Lung (tissue), 17 donors: ENCODE measurements at places on chromosomes 5 and 9.
A peak's percentile ranks its signal among the peaks of the same experiment; 100 is the strongest.

GRCh38 chr5:14773588-14773987, 98.0 kb downstream of the ANKH start:
- DNase-seq, result no peak

DNA sequence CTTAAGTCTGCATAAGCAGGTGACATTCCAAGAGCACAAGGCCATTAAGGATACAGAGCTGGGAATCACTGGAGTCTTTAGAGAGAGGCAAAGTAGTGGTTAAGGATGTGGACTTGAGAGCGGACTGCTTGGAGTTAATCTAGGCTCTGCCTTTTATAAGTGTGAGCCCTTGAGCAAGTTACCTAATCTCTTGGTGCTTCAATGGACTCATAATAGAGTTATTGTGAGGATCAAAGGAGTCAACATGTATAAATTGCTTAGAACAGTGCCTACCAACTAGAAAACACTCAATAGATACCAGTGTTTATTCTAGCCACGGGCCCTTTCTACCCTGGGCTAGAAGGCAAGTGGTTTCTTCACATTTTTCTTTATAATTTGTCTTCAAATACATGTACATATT, 819.4 kb downstream of the NR2F1-AS1 start:
- peak; percentile 13 for DNase-seq

GRCh38 chr5:62900976-62901375, 322.4 kb downstream of the LRRC70 start:
- no peak for DNase-seq

GRCh38 chr9:27460226-27461023, 63.7 kb upstream of the IFNK start:
- peak; percentile 83 for DNase-seq

DNA sequence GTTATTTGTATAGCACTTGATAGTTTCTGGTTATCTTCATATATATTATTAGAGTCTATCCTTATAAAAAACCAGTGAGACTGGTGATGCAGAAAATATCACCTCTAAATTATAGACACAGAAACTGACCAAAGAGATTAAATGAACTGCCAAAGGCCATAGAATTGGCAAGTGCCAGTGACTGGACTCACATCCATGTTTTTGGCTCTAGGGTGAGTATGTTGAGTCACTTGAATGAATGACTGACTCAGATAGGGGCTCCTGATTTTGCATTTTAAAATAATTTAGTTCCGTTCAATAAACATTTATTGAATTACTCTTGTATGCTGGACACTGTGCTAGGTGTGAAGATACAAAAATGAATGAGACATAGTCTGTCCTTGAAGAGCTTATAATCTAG, 70.7 kb downstream of the NR2F1 start:
- no peak for DNase-seq

DNA sequence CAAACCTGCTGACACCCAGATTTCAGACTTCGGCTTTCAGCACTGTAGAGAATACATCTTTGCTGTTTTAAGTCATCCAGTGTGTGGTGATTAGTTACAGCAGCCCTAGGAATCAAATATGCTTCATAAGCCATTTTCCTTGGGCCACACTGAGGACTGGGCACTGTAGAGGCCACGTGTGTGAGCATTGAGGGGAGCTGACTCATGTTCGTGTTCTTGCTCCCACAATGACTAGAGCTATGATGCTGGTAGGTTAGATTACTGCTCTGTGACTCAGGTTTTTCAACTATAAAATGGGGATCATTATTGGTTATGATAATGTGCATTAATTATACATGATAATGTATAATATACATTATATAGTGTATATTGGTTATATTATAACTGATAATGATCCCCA, 96.5 kb upstream of the PALM2AKAP2 start:
- no peak for DNase-seq

GRCh38 chr5:160260881-160261815, 31.8 kb downstream of the FABP6 start:
- peak; percentile 29 for DNase-seq

GRCh38 chr9:78620764-78621163, 323.8 kb downstream of the PSAT1 start:
- DNase-seq, result no peak

DNA sequence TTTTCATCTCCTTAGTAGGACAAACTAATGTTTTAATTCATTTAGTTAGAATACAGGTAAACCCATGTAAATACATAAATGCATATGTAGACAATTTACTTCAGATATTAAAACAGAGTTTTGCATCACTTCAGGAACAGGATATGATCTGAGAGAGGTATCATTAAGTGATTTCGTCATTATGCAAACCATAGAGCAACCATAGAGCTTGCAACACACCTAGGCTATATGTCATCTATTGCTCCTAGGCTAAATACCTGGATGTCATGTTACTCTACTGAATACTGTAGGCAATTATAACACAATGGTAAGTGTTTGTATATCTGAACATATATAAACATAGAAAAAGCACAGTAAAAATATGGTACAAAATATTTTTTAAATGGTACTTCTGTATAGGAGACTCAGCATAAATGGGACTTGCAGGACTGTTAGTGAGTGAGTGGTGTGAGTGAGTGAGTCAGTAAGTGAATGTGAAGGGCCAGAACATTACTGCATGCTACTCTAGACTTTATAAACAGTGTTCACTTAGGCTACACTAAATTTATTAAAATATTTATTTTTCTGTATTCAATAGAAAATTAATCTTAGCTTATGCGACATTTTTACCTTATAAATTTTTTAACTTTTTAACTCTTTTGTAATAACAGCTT, 1377.5 kb upstream of the CDH9 start:
- no peak for DNase-seq

GRCh38 chr9:109488791-109489492, 9.2 kb downstream of the PTPN3 start:
- DNase-seq, result no peak

DNA sequence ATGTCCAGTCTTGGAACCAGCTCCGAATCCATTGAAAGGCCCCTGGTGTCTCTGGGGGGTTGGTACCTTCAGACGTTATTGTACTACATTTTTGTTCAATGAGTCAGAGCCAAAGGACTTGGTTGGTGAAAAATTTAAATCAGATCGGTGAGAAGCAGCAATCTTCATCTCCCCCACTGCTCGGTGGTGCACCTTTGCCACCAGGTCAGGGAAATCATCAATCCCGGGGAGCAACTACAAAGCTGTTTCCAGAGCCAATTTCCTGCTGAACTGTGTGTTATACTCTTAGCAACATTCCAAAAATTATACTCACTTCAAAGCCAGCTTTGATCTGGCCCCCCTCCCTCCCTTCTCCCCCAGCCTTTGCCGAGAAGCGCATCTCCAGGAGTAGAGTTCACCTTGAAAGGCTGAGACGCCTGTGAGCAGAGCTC, 375.2 kb upstream of the WWC1 start:
- DNase-seq, result no peak

DNA sequence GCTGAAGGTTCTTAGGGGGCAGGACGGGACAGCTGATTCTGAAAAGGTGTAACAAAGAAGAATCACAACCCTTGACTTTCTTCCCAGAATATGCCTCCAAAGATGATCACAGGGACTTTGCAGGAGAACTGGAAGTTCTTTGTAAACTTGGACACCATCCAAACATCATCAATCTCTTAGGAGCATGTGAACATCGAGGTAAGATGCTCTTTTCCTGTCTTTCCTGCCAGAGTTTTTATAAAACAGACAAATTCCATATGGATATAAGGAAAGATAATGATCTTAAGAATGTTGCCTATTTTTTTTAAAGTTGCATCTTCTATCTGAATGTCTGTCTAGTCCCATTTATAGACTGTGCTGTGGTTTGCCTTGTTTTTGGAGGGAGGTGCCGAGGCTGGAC, 87.9 kb downstream of the EQTN start:
- no peak for DNase-seq

DNA sequence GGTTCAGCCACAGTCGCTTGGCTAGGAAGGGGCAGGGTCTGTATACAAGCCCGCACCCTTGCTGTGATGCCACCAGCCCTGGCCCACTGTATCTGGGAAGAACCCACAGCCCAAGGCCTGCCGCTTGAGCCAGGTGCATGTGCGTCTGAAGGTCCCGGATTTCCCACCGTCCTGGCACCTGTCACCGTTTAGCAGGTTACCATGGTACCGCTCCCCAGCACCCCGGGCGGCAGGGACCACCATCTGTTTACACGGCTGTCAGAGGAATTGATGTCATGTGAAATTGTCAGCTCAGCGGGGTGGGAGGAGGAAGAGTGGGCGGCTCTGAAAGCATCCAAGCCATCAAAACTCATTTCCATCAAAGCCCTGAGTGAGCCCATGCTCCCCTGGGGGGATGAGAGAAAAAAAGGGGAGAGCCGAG, 92.7 kb downstream of the HRH2 start:
- no peak for DNase-seq

- DNase-seq, result no peak
These were observed 99.6 kb downstream of the LURAP1L start for GRCh38 chr9:12874395-12874794.

DNA sequence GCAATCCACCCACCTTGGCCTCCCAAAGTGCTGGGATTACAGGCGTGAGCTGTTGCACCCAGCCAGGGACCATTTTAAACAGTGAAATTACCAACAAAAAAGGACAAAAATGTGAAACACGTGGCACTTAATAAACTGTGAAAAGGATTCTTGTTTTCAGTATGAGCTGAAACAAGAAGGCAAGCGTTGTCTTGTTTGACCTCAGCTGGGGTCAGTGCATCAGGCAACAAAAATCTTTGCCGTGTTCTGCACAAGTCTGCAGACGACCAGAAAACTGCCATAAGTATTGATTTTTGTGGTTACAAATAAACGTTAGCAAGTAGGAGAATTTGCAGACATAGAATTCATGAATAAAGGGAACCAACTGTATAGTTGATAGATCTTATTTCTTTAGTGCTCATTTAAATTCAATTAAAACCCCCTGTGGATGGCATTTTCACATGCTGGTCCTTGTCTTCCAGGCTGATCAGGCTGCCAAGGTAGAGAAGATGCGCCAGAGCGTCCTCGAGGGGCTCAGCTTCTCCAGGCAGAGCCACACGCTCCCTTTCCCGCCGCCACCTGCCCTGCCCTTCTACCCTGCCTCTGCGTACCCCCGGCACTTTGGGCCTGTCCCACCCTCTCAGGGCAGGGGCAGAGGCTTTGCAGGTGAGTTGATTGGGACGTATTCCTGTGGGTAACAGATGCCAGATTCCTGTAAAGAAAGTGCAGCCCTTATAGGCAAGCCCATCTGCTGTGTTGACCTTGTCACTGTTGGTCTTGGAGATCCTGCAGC, 18.8 kb upstream of the PHF2 start:
- no peak for DNase-seq

- peak; percentile 3 for DNase-seq
These were observed 9.1 kb downstream of the CARNMT1 start for GRCh38 chr9:75019022-75019421.

DNA sequence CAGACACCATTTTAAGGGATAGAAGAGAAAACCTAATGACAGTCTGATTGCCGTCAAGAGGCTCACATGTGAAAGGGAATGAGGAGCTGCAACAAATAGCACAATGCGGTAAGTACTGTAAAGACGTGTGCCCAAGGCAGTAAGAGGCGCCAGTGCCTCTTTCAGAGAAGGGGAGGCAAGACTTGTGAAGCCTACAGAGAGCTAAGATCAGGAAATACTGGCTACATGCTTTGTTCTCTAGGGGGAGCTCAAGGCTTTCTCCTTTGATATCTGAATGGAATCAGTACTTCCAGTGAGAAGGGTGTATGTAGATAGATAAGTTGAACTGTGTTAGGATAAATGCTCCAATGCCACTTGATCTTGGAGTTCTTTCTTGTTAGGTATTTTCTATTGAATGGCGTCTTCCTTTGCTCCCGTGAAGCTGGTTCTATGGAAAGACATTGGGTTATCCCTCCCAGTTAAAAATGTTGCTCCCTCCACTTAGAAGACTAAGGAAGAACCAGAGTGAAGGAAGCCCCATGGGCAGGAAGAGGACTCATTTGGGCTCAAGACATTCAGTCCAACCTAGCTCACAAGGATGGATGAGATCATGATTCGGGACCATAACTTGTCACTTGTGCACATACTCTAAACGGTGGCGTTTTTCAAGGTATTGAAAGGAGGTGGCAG, 23.5 kb upstream of the ALDOB start:
- peak; percentile 81 for DNase-seq

DNA sequence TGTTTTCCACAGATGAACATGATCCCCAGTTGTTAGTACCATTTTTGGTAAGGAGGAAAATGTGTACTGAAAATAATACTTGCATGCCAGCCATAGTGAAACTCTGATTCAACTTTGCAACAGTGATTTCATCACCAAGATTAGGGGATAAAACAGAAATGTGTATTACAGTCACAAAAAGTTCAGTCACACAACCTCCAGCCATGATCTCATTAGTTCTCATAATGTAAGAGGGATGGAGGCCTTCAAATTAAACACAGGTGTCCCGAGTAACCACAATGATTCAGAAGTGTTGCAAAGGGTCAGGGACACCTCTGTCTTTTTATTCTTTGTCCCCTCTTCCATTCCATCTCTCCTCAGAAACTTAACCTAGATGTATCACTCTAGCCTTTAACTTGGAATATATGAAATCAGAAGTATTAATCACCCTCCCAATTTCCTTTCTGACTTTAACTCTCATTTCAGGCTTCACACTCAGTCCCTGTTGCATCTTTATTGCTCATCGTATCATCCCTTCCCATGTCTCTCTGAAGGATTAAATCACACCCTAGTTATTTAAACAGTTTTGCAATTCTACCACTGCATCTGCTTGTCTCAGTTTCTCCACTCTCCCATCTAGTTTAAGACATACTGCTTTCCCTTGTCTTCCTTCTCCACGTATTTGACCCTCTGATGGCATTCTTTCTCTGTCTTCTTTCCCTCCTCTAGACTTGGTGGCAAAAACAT, 291.2 kb downstream of the ADAMTS6 start:
- no peak for DNase-seq

- DNase-seq, result no peak
These were observed 654.1 kb downstream of the RAB3C start for GRCh38 chr5:59236986-59237385.

DNA sequence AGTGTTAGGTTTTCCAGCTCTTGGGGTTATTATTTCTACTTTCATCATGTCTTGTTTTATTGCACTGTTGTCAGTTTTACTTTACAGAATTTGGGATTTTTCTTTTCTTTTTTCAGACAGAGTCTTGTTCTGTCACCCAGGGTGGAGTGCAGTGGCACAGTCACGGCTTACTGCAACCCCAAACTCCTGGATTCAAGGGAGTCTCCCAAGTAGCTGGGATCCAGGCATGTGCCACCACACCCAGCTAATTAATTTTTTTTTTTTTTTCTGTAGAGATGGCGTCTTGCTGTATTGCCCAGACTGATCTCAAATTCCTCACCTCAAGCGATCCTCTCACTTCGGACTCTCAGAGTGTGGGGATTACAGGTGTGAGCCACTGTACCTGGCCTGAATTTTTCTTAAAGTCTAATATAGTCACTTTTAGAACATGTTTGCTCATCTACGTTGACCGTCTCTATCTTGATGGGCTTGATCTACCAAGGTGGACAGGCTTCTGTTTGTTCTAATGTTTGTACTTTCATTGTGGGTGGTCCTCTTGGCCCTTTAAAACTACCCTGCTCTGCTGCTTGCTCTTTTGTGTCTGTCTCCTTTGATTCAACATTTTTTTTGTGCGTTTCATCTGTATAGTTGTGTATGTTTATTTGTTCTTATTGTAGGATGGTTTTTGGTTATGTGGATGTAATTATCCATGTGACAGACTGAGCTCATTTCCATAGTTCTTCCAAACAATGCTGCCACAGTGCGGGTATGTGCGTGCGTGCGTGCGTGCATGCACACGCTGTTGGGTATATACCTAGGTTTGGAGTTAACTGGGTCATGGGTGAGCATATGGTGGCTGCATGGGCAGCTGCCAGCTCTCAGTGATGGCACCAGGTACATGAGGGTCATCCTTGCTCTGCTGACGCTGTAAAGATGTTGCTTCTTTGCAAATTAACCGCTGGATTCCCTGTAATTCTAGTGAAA, 18.1 kb downstream of the PRRC2B start:
- DNase-seq, result no peak
